ENCODE measurements at places on chromosomes 6 and 20.

GRCh38 chr20:49583669-49584417 lies 15.9 kb upstream of the PTGIS start:
- no peak for DNase-seq

- no peak for DNase-seq
Measured at GRCh38 chr6:52620055-52620905, 43.4 kb upstream of the TRAM2 start.

GRCh38 chr6:140609956-140610355 lies 1235.5 kb upstream of the CITED2 start:
- DNase-seq = no peak

DNA sequence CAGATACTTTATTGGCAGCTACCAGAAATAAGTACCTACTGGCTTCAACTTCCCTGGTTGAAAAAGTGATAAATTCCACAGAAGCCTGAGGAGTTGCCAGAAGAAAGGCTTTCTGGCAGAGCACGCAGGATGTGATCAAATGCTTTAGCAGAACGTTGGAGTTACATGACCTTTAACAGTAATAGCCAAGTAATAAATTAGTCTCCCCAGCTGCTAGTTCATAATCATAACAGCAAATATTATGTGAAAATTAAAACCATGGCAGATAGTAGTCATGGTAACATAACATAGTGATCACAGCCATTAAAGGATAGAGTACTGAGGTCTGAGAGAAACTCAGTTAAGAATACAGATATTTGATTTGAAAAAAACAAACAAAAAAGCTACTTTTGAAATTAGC lies 567.7 kb downstream of the ADGRB3 start:
- no peak for DNase-seq

GRCh38 chr6:43616725-43617472 lies 12.2 kb downstream of the GTPBP2 start:
- no peak for DNase-seq

DNA sequence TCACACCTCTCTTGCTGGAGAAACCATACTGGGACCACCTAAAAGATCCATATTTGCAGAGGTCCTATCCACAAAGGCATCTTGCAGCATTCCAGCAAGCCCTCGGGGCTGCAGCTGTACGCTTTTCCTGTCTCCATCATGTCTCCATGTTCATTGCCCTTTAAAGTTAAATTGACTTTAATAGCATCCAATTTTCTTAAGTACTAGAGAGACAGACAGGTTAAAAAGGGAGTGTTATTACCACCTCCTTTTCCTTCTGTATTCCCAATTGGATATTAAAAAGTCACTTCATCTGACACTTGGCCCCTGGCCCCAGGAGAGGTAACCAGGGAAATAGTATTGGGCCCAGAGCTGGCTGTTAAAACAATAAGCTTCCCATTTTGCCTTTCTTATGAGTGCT lies 178.6 kb downstream of the UNC5CL start:
- DNase-seq = no peak

- DNase-seq = no peak
Measured at GRCh38 chr6:113065611-113066010, 718.5 kb downstream of the RFPL4B start.

GRCh38 chr6:23851522-23851921 lies 274.5 kb upstream of the NRSN1 start:
- DNase-seq = no peak

DNA sequence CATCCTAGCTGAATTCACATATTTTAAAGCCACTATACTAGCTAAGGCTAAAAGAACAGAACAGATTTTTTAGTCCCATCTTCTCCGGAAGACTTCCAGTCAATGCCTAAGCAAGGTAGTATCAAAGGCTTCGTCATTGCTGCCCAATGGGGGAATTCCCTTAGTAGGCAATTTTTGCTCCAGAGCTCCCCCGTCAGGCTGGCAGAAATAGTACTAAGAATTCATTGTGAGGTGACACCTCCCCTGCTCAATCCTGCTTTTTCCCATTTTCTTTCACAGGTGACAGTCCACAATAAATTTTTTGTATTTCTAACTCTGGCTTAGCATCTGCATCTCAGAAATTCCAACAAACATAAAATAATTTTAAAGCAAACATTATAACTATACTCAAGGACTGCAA lies 52.8 kb upstream of the SRSF6 start:
- DNase-seq = no peak

DNA sequence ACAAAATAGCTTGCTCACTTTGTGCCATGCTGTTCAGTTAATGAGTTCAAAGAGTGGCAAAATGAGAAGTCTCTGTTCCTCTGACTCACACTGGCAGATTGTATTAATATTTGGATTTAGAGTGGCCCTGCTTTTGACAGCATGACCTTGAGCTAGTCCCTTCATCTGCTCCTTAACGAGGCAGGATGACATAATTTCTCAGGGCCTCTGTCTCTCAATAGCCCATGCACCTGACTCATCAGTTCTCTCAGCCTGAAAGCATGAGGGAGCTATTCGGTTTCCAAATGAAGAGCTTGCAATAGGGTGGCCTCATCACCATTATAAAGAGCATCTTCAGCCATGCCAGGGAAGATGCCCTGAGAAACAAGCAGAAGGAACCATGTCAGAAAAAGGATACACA lies 38.2 kb downstream of the CAP2 start:
- no peak for DNase-seq

DNA sequence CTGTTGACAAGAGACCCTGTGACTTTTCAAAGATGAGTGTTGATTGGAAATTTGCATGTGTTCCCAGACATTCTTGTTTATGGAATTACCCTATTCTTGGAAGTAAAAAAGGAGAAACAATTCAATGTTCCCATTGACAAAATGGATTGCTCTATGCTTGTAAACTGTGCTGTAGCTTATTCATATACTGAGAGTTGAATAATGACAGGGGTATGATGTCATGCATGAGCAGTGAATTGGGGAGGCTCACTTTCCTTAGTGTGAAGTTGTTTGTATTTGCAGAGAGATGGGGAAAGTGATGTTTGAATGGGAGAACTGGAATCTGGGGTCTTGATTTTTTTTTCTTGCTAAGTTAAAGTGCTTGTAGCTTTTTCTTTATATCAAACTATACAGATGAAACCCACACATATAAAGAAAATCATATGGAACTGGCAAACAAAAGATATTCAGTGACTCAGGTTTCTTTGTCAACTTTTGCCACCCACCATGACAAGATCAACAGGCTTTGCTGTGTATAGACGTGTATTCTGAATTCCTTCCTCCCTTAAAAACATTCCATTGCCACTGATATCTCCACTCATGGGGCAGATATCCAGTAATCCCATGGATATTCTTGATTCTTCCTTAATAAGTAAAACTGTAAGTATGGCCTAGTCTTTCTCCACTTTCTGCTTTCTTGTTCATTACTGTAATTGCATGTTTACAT lies 97.8 kb upstream of the JAG1 start:
- DNase-seq = no peak

DNA sequence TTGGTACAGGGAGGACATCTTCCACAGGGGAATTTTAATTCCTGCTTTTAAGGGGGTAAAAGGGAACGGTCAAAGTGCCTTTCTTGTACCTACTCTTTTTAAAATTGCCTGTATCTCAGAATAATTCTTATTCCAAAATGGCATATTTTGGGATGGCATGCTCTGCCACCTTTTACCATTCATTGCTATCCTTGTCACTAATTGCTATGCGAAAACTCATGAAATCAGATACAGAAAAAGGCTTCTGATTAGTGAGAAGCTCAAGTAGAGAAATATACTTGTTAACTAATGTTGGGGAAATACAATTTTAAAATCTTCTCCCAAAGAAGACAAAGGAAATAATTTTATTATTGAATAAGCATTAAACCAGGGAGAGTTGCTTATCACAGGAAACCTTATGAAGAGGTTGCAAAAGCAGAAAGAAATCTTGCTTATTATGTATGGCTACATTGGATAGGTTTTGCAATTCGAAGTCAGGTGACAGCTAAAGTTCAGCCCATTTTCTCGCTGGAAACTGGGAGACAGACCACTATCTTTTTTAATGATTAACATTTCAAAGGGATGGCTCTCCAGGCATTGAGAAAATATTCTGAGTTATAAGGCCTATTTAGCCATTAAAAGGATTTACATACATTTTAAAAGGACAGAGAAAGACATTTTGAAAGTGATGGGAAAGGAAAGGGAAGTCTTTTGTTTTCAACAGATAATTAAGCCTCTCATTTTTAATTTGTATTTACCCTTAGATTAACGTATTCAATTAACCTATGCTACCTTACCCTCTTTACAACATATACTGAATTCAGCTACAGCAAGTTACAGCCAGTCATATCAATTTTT lies 110.3 kb upstream of the PRSS16 start:
- no peak for DNase-seq

DNA sequence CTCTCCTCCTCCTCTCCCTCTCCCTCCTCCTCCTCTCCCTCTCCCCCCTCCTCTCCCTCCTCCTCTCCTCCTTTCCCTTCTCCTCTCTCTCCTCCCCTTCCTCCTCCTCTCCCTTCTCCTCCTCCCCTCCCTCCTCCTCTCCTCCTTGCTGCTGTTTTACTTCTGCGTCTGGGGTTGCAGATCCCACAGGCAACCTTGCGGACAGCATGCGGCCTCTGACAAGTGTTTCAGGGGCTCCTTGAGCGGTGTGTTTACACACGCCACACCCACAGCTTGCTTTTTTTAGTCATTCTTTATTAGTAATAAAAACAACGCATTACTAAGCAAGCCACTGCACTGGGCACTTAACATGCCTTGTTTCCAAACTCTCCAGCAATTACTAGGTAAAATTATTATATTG lies 81.9 kb downstream of the TFAP2C start:
- no peak for DNase-seq

DNA sequence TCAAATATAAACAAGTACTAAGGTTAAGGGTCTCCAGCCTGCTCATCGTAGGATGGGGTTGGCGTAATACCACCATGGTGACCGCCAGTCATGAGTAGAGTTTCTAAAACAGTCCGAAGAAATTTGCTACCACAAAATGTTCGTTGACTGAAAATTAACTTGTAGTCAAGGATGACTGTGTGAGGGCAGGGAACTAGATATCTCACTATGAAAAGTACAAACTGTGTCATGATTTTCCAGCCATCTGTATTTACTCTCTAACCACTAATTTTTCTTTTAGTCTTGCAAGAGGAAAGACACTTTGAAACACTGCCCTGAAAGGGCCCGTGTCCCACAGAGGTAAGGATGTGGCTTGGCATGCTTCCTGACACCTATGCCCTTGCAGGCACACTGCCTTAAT lies 99.7 kb downstream of the IRF4 start:
- no peak for DNase-seq

DNA sequence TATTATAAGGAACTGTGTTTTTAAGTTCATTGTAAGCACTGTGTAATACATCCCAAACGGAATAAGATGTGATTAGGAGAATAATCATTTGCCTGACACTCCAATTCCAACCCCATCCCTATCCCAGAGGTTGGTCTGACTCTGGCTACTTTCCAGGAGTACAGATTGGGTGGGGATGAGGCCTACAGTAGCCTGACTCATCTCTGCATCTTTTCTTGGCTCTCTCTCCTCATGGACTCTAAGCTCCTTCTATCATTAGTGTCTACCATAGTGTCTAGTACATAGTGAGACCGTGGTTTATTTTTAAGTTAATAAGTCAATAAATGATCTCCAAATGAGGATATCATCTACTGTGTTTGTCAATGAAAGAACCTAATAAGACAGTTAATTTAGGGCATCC lies 92.2 kb upstream of the CNKSR3 start:
- no peak for DNase-seq

- DNase-seq = peak; percentile 38
Measured at GRCh38 chr6:126937426-126937825, 181.0 kb upstream of the RSPO3 start.

GRCh38 chr6:53828966-53829697 lies 34.3 kb downstream of the LRRC1 start:
- no peak for DNase-seq

- no peak for DNase-seq
Measured at GRCh38 chr6:165678904-165679303, 15.9 kb upstream of the PDE10A start.

GRCh38 chr6:153599901-153600300 lies 439.1 kb upstream of the OPRM1 start:
- no peak for DNase-seq
